Skeletal muscle cell (primary cell): ENCODE measurements at places on chromosomes 13 and 19.
A peak's percentile ranks its signal among the peaks of the same experiment; 100 is the strongest.

GRCh38 chr19:40542202-40542859 lies 34.3 kb upstream of the SHKBP1 start:
- no peak for DNase-seq

GRCh38 chr19:42252365-42253244 lies 2.3 kb downstream of the ERF start:
- DNase-seq: no peak

GRCh38 chr19:46426506-46427162 lies 2.1 kb downstream of the PNMA8C start:
- no peak for DNase-seq

- DNase-seq: no peak
Measured at GRCh38 chr19:6017576-6017975, 39.6 kb upstream of the RANBP3 start.

DNA sequence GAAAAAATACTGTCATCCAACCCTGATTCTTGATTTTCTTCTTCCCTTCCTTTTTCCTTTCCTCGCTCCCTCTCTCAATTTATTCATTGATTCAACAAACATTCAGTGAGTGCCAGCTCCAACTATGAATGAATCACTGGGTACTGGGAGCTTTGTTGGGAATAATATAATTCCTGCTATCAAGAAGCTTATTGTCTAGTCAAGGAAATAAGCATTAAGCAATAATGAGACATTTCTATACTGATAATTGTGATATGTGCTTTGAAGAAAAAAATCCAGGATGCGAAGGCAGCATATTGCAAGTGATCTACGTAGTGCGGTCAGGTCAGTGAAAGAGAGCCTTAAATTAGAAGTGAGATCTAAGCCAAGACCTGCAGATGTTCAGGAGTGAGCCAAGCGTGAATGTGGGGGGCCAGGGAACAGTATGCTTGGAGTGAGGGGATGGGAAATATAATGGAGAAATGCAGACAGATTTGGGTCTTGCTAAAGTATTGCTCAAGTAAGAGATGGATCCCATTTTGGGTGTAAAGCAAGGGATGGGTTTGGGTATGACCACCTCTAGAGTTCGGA lies 253.5 kb downstream of the LHFPL6 start:
- DNase-seq: no peak

DNA sequence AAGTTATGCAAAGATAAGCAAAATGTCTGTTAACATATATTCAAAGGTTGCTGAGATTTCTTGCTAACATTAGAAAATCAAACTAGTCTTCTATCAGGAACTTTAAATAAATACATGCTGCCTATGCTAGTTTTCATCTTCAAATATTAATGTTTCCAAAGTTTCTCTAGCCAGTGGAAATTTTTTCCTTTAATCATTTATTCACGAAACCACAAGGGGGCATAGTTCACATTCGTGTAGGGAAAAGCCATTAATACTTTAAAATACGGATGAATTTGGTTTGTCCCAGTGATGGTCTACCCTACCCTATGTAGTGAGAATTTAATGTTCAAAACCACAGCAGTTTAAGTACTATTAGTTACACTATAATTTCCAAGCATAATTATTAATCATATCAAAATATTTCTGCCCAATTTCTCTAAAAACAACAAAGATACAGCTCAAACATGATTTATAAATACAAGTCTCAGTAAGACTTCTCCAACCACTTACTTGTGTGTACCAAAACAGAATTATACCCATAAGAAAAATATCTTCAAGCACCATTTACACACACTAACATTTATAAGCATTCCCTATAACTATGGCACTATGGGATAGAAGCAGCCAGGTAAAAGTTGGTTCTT lies 16.2 kb downstream of the NUFIP1 start:
- no peak for DNase-seq

DNA sequence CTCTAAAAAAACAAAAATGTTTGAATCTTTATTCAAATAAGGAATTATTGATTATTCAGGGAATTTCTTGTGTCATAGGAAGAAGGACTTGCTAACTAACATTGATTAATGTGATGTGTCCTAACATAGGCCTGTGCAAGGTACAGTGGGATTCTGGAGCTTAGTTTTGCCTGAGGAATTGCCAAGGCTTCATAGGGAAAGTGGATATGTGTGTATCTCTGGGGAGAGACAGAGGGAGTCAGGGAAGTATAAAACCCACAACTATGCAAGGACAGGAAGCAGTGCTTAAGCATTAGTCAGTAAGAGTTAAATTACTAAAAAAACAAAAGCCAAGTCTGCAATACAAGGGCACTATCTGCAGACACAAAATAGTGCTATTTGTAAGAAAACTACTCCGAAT lies 59.6 kb downstream of the WDFY2 start:
- DNase-seq: peak; percentile 90

GRCh38 chr19:46193678-46194077 lies 35.9 kb upstream of the IGFL1 start:
- DNase-seq: no peak

GRCh38 chr13:20411638-20412342 lies 113.9 kb downstream of the CRYL1 start:
- DNase-seq: no peak

GRCh38 chr13:76466043-76466442 lies 420.2 kb downstream of the KCTD12 start:
- no peak for DNase-seq

GRCh38 chr19:6945733-6946132 lies 58.4 kb downstream of the ADGRE1 start:
- no peak for DNase-seq

DNA sequence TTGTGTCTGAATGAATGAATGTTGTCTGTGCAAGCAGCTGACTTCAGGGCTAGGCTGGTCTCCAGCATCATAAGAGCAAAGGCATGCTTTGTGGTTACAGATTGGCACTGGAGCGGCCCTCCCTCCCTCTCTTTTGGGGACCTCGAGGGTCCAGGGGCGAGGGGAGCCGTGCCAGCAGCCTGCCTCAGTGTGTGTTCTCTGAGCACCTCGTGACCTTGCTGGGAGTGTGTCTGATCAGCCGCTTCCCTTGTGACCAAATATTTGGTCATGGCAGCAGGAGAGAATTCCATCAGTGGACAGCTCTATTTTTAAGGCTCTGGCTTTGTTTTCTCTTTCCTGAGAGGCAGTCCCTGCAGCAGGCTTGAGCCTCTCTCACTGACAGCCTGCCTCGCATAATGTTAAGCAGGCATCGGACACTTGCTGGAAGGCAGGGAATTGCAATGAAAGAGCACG lies 329.7 kb downstream of the UQCRFS1 start:
- DNase-seq: peak; percentile 14

GRCh38 chr19:42030645-42031440 lies 36.8 kb upstream of the ATP1A3 start:
- DNase-seq: no peak

- DNase-seq: no peak
Measured at GRCh38 chr13:33537676-33538075, 252.1 kb upstream of the STARD13 start.

GRCh38 chr13:98697791-98698190 lies 54.7 kb downstream of the SLC15A1 start:
- DNase-seq: no peak

- no peak for DNase-seq
Measured at GRCh38 chr13:44504116-44504515, 72.0 kb downstream of the TSC22D1 start.

GRCh38 chr19:19774354-19775033 lies 41.6 kb upstream of the ZNF14 start:
- no peak for DNase-seq

- DNase-seq: no peak
Measured at GRCh38 chr13:51269039-51269438, 46.8 kb downstream of the FAM124A start.

DNA sequence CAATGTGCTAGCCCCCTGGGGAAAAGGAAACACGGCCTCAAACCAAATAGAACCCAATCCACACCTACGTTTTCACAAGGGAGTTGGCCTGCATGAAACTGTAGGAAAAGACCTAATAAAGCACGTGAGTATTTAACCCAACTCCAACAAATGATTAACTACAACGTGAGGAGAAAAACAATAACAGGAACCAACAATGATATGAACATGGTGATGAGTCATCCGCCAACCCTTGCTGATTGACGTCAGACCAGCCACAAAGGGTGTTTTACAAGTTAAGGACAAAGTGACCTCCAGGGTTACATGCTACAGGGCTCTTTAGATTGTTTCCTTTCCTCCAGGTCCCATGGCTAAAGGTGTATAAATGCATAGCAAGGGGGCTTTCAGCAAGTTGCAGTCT lies 460.5 kb downstream of the COG6 start:
- DNase-seq: peak; percentile 49

- DNase-seq: peak; percentile 1
Measured at GRCh38 chr19:42529248-42529764, 1.0 kb upstream of the CEACAM1 start.

DNA sequence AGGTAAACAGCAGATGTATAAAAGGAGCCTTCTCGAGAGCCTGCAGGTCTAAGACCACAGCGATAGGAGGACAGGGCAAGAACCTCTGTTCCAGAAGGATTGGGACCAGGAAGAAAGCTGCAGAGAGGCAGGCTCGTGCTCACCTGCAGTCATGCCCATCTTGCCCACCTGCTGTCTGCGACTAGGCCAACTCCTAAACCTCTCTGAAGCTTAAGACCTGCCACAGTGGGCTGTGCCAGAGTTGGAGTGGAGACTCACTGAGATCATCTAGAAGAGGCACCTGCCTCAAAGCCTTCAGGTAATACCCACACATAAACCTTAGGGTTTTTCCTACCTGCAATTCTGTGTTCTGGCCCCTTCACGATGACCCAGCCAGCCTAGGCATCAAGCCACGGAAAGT lies 68.7 kb downstream of the IRS2 start:
- no peak for DNase-seq

GRCh38 chr13:70623239-70623638 lies 515.0 kb upstream of the KLHL1 start:
- no peak for DNase-seq

DNA sequence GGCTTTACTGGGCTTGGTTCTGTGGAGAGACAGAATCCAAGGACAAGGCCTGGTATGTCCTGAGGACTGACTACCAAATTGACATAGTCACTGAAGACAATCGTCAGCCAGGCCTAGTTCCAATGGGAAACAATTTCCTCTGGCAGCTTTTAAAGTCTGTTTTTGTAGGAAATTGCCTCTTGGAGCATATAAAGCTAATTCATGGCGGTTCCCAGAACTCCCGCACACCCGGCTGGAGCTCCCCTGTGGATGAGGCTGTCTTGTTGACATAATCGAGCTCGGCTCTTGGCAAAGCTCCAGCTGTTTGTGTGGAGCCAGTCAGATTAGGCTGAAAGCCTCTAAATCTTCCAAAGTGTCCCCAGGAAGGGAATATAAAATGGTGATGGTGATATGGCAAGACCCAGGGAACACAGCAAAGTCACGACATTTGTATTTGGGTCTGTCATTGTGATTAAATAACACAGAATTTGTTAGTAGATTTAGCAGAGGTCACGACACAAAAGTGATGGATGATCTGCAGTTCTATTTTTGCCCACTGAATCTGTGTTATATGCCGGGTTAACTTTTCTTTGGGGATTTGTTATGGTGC lies 395.0 kb downstream of the PCDH9 start:
- DNase-seq: peak; percentile 40

- peak; percentile 24 for DNase-seq
Measured at GRCh38 chr13:64347664-64348063, 2882.5 kb downstream of the PCDH9 start.

DNA sequence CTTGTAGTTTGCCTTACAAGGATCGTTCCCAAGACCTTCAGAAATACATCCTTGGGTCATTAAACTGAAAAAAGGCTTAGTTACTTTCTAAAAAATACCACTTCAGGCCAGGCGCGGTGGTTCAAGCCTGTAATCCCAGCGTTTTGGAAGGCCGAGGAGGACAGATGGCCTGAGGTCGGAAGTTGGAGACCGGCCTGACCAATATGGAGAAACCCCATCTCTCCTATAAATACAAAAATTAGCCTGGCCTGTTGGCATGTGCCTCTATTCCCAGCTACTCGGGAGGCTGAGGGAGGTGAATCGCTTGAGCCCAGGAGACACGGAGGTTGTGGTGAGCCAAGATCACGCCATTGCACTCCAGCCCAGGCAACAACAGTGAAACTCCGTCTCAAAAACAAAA lies 2.2 kb upstream of the ZNF28 start:
- no peak for DNase-seq

GRCh38 chr19:17909003-17909732 lies 23.6 kb upstream of the CCDC124 start:
- DNase-seq: no peak

DNA sequence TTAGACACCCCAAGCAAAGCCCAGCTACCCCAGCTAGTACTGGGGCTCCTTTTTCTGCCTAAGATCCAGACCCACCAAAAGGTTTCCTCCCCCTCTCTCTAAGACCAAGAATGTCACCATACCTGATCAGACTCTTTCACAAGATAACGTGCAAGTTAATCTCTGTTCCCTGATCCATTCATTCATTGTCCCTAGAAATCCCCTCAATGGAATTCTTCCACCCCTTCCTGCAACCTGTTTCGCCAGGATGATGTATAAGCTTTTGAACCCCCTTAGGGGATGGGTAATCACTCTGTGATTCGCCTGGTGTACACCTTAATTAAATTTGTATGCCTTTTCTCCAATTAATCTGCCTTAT lies 17.3 kb upstream of the CLN5 start:
- no peak for DNase-seq

- DNase-seq: peak; percentile 37
Measured at GRCh38 chr13:19864024-19864745, 736 bp upstream of the ZMYM5 start.

DNA sequence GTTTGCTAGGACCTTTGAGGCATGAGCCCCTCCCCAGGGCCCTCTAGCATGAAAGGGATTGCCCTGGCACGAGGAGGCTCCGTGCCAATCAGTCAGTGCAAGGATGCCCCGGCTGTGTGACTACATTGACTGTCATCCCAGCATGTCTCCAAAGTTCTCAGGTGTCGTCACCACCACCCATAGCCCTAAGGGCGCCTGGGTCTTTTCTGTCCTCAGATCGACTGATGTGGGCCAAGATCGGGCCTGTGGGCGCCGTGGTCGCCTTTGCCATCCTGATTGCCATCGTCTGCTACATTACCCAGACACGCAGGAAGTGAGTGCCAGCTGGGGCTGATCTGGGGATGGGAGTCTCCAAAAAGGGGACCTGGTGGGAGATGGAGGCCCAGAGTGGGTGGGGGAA lies 18.4 kb downstream of the MAG start:
- no peak for DNase-seq

- no peak for DNase-seq
Measured at GRCh38 chr19:51803967-51804366, 9.0 kb downstream of the FPR3 start.

- DNase-seq: no peak
Measured at GRCh38 chr13:98915563-98915962, 62.3 kb downstream of the DOCK9 start.
